Stimulated activated CD4-positive, alpha-beta T cell treated with anti-CD3 and anti-CD28 coated beads, Interleukin-1b, Interleukin-23, amount 100 ng/mL, for 1 hour (primary cell): ENCODE measurements at places on chromosomes 3 and 15.

GRCh38 chr15:71880276-71880675, 69.9 kb downstream of the NR2E3 start:
- no peak for DNase-seq

DNA sequence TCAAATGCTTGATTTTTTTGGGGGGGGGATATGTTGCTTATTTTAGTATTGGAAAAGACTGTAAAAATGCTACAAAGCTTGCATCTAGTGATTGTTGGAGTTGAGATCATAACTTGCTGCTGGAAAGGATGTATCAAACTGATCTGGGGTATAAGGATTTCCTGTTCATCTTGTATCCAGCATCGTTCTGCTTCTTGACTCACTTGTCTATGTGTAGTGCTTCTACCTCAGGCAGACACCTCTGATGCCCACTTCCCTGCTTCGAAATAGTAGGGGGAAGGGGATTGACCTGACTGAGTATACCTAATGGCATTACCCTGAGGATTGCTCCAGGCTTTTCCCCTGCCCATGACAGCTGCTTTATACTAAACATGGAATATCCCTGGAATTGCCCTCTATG, 42.7 kb downstream of the STT3B start:
- DNase-seq, result no peak

DNA sequence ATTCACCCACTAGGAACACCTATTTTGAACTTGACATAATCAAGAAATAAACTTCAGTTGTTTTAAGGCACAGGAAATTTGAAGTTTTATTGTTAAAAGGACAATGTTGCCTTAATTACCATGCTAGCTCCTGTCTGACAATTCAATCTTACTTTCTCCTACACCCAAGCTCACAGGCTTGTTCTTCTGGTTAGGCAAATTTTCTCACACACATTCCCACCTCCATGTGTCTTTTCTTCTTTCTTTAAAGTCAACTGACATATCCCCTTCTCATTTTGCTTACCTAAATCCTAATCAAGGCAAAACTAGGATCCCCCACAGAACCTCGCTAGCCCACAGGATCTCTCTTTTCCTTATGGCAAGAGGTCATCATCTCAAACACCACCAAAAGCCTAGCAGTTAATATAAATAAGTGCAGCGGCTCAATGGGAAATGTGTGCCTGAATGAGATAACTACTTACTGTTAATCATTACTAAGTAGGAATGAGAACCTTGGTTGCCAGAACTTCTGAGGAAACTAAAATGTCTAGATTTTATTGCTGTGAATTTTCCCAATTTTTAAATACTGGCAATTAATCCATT, 189.3 kb downstream of the PLCH1 start:
- no peak for DNase-seq

DNA sequence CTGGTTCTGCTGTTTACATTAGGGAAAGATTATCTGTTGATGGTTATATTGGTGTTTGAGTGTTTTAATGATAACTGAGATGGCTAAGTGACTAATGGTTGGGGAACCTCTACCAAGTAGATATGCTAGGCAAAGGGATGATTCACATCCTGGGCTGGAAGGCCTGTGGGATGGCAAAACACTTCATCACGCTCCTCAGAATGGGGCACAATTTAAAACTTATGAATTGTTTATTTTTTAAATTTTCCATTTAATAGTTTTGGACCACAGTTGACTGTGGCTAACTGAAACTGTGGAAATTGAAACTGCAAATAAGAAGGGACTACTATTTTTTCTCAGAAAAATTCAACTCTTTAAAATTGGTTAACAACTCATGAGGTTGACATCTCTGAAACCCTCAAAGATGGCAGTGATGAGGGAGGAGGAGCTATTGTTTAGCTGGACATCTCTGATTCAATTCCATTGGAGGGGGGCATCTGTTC, 100.5 kb upstream of the ZBED2 start:
- no peak for DNase-seq

- no peak for DNase-seq
Measured at GRCh38 chr3:9779721-9780457, 10.1 kb upstream of the CAMK1 start.
